Dermis lymphatic vessel endothelial cell (primary cell): ENCODE measurements at places on chromosomes 2 and 18. TPM values are rescaled to one million over a fixed set of nuclear protein-coding genes. Genes with fewer than 3 reads are reported as not detected.

Gene TUBA3E
- not detected in 2 replicates for total RNA-seq

Gene CYS1
- total RNA-seq: under 0.01 and 0.11 TPM in 2 replicates

Gene PPP1R1C
- 0.33 TPM in 1 of 2 replicates, not detected in the other for total RNA-seq

Gene IL36B
- total RNA-seq: not detected in 2 replicates

Gene LINC00305
- not detected in 2 replicates for total RNA-seq

Gene MEP1B
- 0.09 TPM in 1 of 2 replicates, not detected in the other for total RNA-seq

Gene IL18R1
- total RNA-seq: under 0.01 and 0.43 TPM in 2 replicates

Gene SATB2
- total RNA-seq: 0.69 and 1.4 TPM in 2 replicates

Gene LCT
- under 0.01 TPM in 2 replicates for total RNA-seq

Gene ARL4C
- total RNA-seq: 1.8 and 3.1 TPM in 2 replicates

Gene TAF1B
- total RNA-seq: 15.7 and 26.4 TPM in 2 replicates

Gene ZAP70
- 0.11 and 0.34 TPM in 2 replicates for total RNA-seq

Gene TSPYL6
- not detected in 2 replicates for total RNA-seq

Gene ATP6V1B1
- total RNA-seq: not detected in 2 replicates

Gene PLCL1
- 0.11 and 0.69 TPM in 2 replicates for total RNA-seq

Gene DCDC2C
- total RNA-seq: not detected in 2 replicates

Gene MRPL30
- 26.7 and 39.0 TPM in 2 replicates for total RNA-seq

Gene LOXHD1
- 0.11 and 0.26 TPM in 2 replicates for total RNA-seq

Gene ID2
- 62.6 and 63.7 TPM in 2 replicates for total RNA-seq

Gene NPHP1
- total RNA-seq: 1.4 and 2.8 TPM in 2 replicates

Gene SERPINB3
- total RNA-seq: not detected in 2 replicates

Gene LHCGR
- total RNA-seq: not detected in 2 replicates

Gene MAP2
- 3.8 and 7.3 TPM in 2 replicates for total RNA-seq

Gene RNF149
- total RNA-seq: 41.8 and 45.0 TPM in 2 replicates

Gene TOGARAM2
- total RNA-seq: under 0.01 TPM in 1 of 2 replicates, not detected in the other

Gene RAX
- not detected in 2 replicates for total RNA-seq
